Progenitor cell of endocrine pancreas (in vitro differentiated cells): ENCODE measurements at places on chromosomes 7 and 10. TPM values are rescaled to one million over a fixed set of nuclear protein-coding genes. Genes with fewer than 3 reads are reported as not detected.

- no peaks in the 10 kb centered on the region for H3K36me3 ChIP-seq
- H3K27me3 ChIP-seq, result no peaks in the 10 kb centered on the region
- DNase-seq, result no peak
- peaks cover 33% of the 10 kb centered on the region for H3K4me1 ChIP-seq
- peak overlapping the region; percentile 63 for H3K27ac ChIP-seq
These were observed 116.4 kb downstream of the TSPAN12 start for GRCh38 chr7:120741371-120742042.

GRCh38 chr7:125355899-125356298, 426.3 kb upstream of the POT1 start:
- DNase-seq, result no peak
- H3K36me3 ChIP-seq, result no peaks in the 10 kb centered on the region
- no peaks in the 10 kb centered on the region for H3K4me1 ChIP-seq
- no peaks in the 10 kb centered on the region for H3K27me3 ChIP-seq
- no peak overlapping the region for H3K27ac ChIP-seq

The ASB10 gene
- not detected in 2 replicates for total RNA-seq

The ITPRID1 gene
- total RNA-seq, result 3.1 and 3.9 TPM in 2 replicates

GRCh38 chr10:111706331-111706730, 477.2 kb downstream of the GPAM start:
- H3K4me3 ChIP-seq, result no peak overlapping the region
- DNase-seq, result no peak
- no peak overlapping the region for H3K27ac ChIP-seq
- H3K36me3 ChIP-seq, result no peaks in the 10 kb centered on the region

The LFNG gene
- 9.7 and 10.6 TPM in 2 replicates for total RNA-seq

GRCh38 chr10:8369666-8370065, 315.2 kb downstream of the GATA3 start:
- peaks cover 8% of the 10 kb centered on the region for H3K4me1 ChIP-seq
- peaks cover 26% of the 10 kb centered on the region for H3K27me3 ChIP-seq
- no peak for DNase-seq
- H3K4me3 ChIP-seq, result no peak overlapping the region
- H3K36me3 ChIP-seq, result peaks cover 2% of the 10 kb centered on the region
- no peak overlapping the region for H3K27ac ChIP-seq

DNA sequence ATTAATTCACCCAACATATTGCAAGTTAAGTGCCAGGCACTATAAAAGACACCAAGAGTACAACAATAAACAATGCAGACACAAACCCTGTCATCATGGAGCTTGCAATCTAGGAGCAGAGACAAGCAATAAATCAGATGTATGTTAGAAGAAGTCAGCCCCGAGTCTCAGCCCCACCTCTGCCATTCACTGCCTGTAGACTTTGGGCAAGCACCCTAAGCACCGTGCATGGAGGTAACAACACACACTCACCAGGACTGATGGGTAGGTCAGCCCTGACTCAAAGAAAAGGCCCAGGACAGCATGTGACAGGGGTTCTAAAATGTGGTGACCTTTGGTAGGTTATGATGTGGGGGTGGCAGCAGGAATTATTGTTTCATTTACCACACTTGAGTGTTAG, 49.3 kb upstream of the PLEKHA1 start:
- no peak for DNase-seq
- H3K27me3 ChIP-seq, result no peaks in the 10 kb centered on the region
- H3K4me3 ChIP-seq, result no peak overlapping the region
- H3K4me1 ChIP-seq, result no peaks in the 10 kb centered on the region
- H3K27ac ChIP-seq, result no peak overlapping the region

DNA sequence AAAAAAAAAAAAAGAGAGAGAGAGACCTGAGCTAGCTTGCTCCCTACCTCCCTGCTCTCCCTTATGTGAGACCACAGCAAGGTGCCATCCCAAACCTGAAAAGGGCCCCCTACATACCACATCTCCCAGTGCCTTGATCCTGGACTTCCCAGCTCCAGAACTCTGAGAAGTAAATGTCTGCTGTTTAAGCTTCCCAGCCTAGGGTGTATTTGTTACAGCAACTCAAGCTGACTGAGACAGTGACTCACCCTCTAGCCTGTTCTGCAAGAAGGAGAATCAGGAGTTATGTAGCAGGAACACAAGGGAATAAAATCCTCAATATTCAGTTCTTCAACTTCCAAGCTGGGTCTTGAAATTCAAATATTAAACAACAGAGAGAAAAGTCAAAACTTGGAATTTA, 52.1 kb upstream of the TMEM72 start:
- no peak overlapping the region for H3K27ac ChIP-seq
- no peak for DNase-seq
- no peaks in the 10 kb centered on the region for H3K36me3 ChIP-seq
- H3K4me1 ChIP-seq, result peaks cover 7% of the 10 kb centered on the region

- H3K4me3 ChIP-seq, result no peak overlapping the region
- no peak for DNase-seq
- H3K27ac ChIP-seq, result no peak overlapping the region
- H3K36me3 ChIP-seq, result no peaks in the 10 kb centered on the region
- peaks cover 12% of the 10 kb centered on the region for H3K4me1 ChIP-seq
These were observed 204.7 kb downstream of the TAX1BP1 start for GRCh38 chr7:27944643-27945042.

- peaks cover 94% of the 10 kb centered on the region for H3K27me3 ChIP-seq
- no peak for DNase-seq
- peaks cover 3% of the 10 kb centered on the region for H3K4me1 ChIP-seq
These were observed 1.6 kb upstream of the NKX2-3 start for GRCh38 chr10:99531026-99531695.

- H3K27ac ChIP-seq, result no peak overlapping the region
- H3K4me3 ChIP-seq, result no peak overlapping the region
- no peaks in the 10 kb centered on the region for H3K27me3 ChIP-seq
- no peaks in the 10 kb centered on the region for H3K4me1 ChIP-seq
These were observed 52.1 kb downstream of the SUFU start for GRCh38 chr10:102555781-102556328.

The NEBL gene
- total RNA-seq, result 13.2 and 17.2 TPM in 2 replicates

The CHAT gene
- total RNA-seq, result 0.36 TPM in 1 of 2 replicates, not detected in the other
